Activated naive CD4-positive, alpha-beta T cell treated with Interleukin-2 at 50 U/mL for 16 hours (primary cell): ENCODE measurements at places on chromosomes 12 and 14.

- no peak for DNase-seq
Measured at GRCh38 chr14:75715926-75716780, 55.1 kb downstream of the TTLL5 start.

GRCh38 chr12:105480162-105480561, 149.7 kb downstream of the C12orf75 start:
- no peak for DNase-seq

DNA sequence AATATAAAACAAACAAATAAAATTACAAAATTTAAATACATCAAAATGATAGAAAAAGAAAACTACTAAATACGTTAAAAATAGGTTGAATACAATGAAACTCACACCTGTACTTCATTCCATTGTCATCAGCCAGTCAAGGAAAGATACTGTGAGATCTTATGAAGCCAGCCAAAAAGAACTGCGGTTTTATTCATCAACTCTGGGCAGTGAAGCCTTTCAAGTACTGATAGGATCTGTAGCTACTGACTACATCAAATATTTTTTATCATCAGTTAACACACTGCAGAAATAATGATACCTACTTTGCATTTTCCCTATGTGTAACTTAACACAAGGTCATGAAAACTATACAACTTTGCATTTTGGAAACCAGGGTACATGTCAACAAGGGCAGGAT, 46.3 kb upstream of the FAR2 start:
- DNase-seq, result no peak

DNA sequence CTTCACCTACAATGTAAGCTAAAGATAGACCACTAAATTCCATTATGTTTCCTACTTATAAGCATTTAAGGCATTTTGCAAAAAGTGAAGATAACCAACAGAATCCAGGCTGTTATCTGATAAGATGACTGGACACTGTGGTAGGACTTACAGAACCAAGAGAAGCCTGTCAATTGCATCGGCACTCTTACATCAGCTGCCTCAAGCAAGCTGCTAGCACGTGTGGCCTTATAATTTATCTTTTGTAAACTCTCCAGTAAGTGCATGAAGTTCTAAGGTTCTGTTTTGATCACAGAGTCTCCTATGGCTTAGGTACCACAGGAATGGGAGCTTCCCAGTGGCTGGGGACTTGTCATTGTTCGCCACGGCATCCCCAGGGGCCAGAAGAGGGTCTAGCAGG, 88.7 kb downstream of the TRAFD1 start:
- DNase-seq, result no peak

GRCh38 chr14:92470215-92470614, 43.4 kb upstream of the RIN3 start:
- no peak for DNase-seq

DNA sequence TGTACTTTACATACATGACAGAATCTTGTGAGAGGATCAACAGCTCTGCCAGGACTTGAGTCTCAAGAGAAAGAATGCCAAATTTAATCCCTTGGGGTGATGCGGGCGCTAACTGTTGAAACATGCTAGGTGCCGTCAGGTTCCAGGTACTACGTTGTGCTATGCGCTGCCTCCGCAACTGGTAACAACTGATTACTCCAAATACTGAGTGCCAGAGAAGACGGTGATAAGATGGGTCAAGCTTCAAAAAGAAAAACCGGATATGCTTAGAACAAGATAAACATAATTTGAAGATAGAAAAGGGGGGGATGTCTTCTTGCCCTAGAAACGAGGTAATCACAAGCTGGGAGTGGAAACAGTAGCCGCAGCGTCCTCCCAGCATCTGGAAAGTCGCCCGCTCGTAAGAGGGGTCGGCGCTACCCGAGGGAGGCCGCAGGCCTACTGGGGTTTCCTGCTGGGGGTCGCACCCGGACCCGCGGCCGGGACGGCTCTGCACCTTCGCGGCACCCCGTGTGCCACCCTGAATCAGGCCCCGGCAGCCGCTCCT, 678 bp downstream of the ZBTB25 start:
- peak; percentile 39 for DNase-seq

DNA sequence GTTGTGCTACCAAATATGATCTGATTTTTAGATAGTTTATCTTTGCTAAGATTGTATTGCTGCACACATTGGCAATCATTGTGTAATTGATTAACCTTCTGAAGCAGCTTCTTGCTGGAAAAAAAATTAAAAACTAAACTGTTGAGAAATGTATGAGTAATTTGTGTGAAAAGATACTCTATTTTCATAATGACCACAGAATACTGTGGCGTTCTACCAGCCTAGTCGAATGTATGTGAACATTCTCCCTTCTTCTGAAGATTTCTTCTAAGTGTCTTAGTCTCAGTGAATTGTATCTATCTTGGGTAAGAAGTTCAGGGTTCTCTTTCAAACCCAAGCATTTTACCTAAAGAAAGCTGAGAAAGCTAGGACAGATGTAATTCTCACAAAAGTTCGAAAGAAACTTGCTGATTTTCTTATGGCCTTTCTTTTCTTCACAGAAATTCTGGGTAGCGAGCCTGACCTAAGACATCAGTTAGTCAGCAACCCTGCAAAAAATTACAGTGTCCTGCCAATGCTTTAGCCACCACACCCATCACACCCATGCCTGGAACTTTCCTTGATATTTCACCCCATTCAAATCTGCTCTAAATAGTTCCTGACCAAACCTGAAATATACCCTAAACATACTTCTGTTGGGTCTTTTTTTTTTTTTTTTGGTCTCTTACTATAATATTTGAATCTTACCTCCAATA, 27.1 kb upstream of the C12orf71 start:
- no peak for DNase-seq

DNA sequence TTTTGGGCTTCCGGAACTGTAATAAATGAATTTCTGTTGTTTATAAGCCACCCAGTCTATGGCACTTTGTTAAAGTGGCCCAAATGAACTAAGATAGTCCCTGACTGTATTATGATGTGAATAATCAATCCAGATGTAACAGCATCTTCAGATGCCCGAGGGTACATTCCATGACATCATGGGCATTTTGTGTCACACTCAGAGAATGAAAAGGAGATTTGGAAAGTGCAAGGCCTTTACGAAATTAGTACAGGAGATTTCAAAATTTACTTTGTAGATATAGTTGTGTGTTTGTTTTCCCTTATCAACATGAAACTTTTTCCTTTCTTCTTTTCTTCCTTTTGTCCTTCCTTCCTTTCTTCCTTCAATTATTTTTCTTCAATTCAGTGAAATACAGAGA, 54.2 kb upstream of the AMIGO2 start:
- DNase-seq, result no peak

GRCh38 chr14:55600784-55601561, 21.0 kb downstream of the KTN1 start:
- DNase-seq, result no peak

- no peak for DNase-seq
Measured at GRCh38 chr14:103538291-103539055, 9.5 kb downstream of the TRMT61A start.

- no peak for DNase-seq
Measured at GRCh38 chr12:110311903-110312302, 30.9 kb downstream of the ATP2A2 start.

- peak; percentile 52 for DNase-seq
Measured at GRCh38 chr12:50187084-50187900, 20.1 kb upstream of the CERS5 start.

DNA sequence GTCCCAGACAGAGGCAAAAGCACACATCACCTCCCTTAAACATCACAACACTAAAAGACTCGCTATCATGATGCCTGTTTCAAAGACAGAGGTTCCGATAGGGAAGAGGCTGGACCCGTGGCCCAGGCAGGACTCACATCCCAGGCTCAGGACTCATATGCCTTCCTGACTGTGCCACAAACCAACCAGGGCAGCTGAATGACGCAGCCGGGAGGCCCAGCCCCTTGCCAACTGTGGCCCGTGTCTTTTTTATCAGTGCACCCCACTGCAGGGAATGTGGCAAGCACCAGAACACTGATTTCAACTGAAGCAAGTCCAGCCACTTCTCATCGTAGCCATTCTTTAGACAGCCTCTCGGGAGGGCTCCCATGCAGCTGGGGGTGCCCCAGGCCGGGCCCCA, 132.3 kb downstream of the KSR2 start:
- DNase-seq, result no peak

- DNase-seq, result no peak
Measured at GRCh38 chr12:53713516-53713915, 13.7 kb downstream of the CALCOCO1 start.
